NT2/D1 (cell line): ENCODE measurements at places on chromosomes 16 and 17.
A peak's percentile ranks its signal among the peaks of the same experiment; 100 is the strongest.

GRCh38 chr17:80294210-80294609 lies 33.6 kb downstream of the RNF213 start:
- no peak for DNase-seq

GRCh38 chr17:40103688-40104087 lies 3.3 kb upstream of the NR1D1 start:
- no peak for DNase-seq

DNA sequence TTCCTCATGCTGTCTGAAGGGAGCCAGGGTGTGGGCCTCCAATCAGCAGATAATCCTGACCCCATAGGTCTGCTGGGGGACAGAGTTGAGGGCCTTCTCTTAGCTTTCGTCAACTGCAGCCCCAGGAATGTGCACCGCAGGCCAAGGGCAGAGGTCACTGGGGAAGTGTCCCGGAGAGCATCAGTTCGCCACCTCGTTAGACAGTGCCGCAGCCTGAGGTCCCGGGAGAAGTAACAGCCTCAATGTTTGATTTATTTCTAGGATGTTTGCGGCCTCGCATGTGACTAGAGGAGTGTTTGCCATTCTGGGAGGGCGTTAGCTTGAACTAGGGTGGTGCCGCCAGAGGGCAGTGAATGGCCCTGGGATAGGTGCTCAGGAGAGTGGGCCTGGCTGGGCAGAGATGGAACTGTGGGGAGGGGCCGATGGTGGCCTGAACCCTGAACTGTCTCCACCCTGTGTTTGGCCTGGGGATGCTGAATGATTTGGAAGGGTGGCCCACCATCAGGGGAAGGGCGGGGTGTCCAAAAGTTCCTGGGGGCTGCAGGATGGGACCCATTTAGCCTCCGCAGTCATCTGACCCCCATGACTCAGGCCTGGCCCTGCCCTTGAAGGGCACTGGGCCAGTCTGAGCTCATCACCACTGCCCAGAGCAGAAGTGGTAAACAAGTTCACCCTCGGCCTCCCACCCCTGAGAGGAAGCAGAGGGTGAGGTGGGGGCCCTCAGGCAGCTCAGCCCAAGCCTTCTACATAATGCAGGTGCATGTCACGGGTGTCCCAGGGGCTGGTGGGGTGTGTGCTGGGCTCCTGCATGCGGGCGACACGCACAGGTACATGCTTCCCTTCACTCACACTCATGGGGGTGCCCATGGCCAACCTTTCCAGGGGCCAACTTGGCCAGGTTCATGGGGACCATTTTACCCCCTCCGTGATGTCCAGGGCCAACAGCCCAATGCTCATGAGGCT lies 12.4 kb upstream of the TAC4 start:
- no peak for DNase-seq

- DNase-seq, result peak; percentile 30
Observed at GRCh38 chr16:5709889-5710288, 612.3 kb upstream of the EEF2KMT start.

DNA sequence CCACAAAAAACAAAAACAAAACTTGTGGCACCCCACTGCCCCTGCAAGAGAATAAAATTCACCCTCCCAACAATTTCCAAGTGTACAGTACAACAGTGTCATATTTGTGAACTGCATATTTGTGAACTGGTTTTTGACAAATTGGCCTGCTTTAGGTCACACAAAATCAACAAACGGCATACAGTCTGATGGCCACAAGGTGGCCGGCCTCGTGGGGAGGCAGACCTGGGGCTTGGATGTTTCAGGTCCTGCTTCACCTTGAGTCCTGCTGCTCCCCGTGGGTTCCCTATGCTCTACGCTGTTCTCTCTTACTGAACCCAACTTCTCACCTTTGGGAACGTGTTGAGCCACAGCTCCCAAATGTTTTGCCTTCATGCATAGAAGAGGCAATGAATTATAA lies 102.2 kb downstream of the CDK5R1 start:
- DNase-seq, result peak; percentile 9

GRCh38 chr17:2571523-2572303 lies 21.7 kb upstream of the PAFAH1B1 start:
- no peak for DNase-seq

DNA sequence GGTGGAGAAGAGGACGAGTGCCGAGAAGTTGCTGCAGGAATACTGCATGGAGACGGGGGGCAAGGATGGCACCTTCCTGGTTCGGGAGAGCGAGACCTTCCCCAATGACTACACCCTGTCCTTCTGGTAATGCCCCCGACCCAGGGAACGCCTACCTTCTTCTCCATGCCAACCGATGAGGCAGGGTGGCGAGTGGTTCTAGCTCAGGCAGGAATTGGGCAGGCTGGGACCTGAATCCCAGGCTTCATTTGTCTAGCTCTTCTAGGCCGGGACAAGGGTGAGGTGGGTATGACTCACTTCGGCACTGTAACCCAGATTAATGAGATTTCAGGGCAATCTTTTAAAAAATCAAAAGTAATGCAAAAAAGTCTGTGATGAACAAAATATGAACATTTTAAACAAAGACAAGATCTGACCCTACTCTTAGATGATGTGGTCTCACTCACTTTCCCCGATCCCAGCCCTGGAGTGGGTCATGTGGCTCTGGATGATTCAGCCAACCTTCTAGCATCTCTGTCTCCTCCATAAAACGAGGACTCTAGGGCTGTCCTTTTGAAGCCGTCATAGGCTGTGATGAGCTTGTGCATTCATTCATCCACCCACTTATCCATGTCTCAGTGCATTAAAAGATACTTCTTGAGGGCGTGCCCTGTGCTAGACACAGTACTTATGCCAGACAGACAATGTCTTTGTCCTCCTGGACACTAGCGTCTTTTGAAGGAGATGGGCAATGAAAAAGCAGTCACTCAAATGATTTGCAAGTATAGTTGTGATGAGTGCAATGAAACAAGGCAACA lies 102.6 kb downstream of the SDR42E1 start:
- no peak for DNase-seq

DNA sequence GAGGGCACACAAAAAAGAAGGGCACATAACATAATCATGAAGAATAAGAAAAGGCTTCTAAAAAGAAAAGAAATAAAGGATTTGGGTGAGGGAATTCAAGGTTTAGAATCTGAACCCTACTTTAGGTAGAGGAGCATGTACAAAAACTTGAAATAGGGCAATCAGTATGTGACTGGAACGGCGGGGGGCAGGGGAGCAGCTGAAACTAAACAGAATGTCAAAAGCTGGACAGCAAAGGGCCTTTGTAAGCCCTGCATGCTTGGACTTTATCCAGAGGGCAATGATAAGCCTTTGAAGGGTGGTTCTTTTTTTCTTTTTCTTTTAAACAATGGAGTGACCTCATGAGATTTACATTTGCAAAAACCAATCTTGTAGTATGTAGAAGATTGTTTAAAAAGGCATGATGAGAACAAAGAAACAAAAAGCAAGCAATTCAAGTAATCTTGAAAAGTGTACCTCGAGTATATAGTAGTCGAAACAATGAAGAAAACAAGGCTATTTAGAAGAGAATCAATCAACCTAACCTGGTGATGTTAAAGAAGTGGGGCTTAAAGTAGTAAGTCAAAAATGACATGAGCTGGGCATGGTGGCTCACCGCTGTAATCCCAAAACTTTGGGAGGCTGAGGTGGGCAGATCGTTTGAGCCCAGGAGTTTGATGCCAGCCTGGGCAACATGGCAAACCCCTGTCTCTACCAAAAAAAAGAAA lies 46.7 kb upstream of the ANKFY1 start:
- DNase-seq, result no peak

DNA sequence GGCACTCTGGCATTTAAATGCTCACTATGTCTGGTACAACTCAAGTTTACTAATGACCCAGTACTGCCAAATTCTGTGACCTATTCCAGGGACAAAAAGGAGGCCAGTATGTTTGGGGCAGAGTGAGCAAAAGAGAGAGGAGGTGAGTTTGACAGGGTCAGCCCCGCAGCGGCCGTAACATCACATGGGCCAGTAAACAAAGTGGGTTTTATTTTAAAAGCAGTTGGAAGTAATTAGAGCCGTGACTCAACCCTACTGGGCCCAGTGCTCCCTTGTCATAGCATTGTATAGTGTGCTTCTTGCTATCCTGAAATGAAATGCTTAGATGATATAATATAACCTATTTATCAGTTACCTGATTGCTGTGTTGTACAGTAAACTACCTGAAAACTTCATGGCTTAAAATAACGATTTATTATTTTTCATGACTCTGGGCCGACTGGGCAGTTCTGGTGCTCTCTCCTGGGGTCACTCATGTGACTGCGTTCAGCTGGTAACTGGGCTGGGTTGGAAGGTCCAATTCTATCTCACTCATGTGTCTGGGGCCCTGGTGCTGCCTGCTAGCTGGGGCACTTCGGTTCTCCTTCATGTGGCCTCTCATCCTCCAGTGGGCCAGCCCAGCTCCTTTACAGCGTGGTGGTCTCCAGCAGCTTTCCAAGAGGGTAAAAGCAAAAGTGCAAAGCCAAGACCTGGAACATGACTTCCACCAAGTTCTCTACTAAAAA lies 27.4 kb downstream of the IQCK start:
- no peak for DNase-seq

DNA sequence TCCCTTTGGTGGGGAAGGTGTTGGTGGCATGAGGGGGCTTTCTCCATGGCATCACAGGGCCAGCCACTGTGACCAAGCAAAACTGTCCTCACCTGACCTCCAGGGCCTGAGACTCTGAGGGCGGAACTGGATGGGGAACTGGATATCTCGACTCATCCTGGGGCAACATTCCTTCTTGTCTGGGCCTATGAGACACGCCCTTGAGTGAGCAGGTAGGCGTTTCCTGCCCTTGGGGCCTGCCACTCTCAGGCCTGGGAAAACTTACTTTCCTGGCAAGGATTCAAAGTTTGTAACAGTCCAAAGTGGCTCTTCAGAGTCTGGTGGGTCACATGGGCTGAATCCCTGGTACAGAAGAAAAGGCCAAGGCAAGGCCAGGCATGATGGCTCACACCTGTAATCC lies 9.6 kb downstream of the MT1X start:
- no peak for DNase-seq

- peak; percentile 93 for DNase-seq
Observed at GRCh38 chr16:21300309-21301167, 22.4 kb upstream of the CRYM start.

- DNase-seq, result no peak
Observed at GRCh38 chr16:4239020-4239419, 2.9 kb downstream of the SRL start.

GRCh38 chr16:59324462-59324861 lies 590.3 kb upstream of the GOT2 start:
- no peak for DNase-seq

GRCh38 chr16:72856797-72857196 lies 191.1 kb downstream of the ZFHX3 start:
- DNase-seq, result no peak

GRCh38 chr16:19697756-19698318 lies 20.2 kb downstream of the KNOP1 start:
- DNase-seq, result no peak

DNA sequence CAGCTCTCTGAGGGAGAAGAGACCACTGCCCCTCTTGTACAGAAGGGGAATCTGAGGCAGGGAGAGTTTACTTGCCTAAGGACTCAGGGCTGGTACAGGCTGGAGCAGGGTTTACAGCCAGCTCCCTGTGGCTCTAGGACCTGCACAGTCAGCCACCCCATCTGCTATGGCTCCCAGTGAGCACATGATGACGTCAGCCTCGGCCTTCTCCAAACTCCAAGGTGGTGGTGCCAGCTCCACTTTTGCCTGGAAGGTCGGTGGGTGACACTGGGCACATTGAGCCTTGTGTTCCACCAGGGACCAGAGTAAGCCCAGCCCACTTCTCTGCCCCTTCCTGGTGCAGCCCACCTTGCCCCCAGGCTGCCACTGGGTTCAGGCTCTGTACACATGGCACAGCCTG lies 202.2 kb downstream of the ENGASE start:
- DNase-seq, result no peak

GRCh38 chr17:1766382-1767135 lies 4.7 kb downstream of the SERPINF1 start:
- no peak for DNase-seq

- no peak for DNase-seq
Observed at GRCh38 chr17:77802811-77803220, 155.7 kb upstream of the TNRC6C start.

DNA sequence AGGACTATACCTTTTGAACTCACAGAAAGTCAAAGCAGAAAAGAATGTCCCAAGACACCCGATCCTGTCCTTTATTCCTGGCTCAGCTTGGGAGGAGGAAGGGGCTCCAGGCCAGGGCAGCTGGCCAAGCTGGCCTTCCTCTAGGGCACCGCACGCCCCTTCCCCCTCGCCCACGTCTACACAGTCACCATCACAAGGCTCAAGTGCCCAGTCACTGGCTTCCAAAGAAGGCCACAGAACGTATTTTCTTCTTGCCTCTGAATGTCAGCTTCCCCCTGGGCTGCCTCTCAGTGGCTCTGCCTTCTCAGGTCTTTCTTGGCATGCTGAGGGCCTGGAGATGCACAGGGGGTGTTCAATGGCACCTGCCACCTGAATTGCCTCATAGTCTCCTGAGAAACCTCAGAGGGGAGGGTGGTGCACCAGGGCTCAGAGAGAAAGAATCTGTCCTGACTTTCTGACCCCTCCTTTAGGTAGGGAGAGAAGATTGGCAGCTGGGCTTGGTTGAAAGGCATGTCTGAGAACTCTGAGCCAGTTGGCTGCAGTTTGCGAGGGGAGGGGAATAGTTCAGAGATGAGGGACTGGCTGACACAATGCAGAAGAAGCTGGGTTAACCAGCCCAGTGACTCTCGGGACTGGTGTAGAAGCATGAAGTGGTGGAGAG lies 2.1 kb downstream of the DHRS11 start:
- DNase-seq, result no peak

- DNase-seq, result peak; percentile 80
Observed at GRCh38 chr16:81723098-81723723, 55.9 kb upstream of the PLCG2 start.

GRCh38 chr16:29805232-29806098 lies 864 bp upstream of the MAZ start:
- peak; percentile 96 for DNase-seq

- no peak for DNase-seq
Observed at GRCh38 chr17:80774146-80774545, 217.5 kb upstream of the CHMP6 start.

- DNase-seq, result no peak
Observed at GRCh38 chr16:69706975-69707340, 19.4 kb downstream of the NQO1 start.

DNA sequence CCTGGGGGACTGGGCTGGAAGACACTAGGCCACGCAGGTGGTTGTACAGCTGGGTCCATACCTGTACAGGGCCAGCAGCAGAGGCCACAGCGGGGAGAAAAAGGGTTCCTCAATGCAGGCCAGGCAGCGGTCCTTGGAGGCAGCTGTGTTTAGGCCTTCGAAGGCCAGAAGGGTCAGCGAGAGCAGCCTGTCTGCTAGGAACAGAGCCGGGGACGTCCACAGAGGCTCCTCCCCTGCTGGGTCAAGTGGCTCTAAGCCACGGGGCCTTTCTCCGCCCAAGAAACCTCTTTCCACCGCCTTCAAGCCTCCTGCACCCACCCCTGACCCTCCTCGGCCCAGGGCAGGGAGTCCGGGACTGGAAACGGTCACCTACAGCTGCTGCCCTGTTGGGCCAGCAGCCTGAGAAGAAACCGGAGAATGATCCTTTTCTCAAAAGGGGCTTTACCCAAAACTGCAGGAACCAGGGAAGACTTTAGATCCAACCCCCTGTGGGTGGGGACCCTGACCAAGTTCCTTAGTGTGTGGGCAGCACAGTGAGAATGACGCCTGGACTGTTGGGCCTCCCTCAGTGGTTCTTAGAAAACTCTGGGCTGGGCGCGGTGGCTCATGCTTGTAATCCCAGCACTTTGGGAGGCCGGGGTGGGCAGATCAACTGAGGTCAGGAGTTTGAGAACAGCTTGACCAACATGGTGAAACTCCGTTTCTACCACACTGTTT lies 8.4 kb upstream of the SPATA2L start:
- DNase-seq, result no peak
